ENCODE measurements at places on chromosomes 5 and 9.

GRCh38 chr5:1948663-1949191 is 66.0 kb upstream of the IRX4 start:
- no peak for DNase-seq

DNA sequence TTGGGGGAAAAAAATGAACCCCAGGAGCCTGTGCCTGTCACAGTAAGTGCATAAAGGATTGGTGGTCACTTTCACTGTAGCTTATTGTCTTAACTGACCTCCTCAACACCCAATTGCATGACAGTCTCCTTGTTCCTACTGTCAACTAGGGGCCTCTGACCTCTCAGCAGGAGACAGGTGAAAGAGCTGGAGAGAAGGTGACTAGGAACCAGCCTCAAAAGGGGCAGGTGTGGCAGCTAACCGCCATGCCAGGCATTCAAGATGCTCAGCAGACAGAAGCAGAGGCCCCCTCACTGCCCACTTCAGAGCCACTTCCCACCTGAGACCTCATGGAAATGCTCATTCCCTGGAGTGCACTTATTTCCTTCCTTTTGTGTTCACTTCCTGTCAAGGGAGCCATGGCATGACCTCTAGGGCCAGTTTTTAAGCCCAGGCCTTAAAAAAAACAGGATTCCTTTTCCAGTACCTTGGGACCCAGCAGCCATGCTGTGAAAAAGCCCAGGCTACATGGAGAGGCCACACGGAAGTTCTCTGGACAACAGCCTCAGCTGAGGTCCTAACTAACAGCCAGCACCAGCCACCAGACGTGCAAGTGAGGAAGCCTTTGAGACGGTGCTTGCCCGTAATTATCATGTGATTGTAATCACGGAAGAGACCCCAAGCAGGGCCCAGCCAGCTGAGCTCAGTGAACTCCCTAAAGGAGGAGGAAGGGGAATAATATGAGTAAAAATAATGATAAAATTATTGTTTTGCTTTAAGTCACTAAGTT is 74.9 kb downstream of the NSUN2 start:
- no peak for DNase-seq

DNA sequence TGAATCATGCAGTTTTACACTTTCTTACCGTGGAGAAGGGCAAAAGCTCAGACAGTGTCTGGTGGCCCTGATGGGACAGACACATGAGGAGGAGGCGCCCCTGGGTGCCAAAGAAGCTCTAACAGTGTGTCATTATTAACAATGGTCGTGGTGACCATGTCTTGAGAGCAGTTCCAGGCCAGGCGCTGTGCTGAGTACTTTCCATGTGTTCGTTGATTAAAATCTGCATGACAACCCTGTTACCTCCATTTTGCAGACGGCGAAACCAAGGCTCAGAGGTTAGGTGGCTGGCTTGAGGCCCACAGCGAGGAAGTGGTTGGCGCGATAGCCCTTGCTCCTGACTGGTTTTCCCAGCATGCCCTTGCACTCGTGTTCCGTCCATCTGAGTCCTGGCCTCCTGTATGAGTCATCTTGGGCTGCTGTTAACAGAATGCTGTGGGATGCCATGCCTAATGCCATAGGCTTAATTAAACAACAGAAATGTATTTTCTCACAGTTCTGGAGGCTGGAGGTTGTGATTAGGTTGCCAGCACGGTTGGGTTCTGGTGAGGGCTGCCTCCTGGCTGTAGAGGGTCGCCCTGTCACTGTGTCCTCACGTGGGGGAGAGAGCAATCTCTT is 92.0 kb downstream of the AMBP start:
- no peak for DNase-seq

- no peak for DNase-seq
Observed at GRCh38 chr5:1752881-1753280, 46.8 kb downstream of the MRPL36 start.

DNA sequence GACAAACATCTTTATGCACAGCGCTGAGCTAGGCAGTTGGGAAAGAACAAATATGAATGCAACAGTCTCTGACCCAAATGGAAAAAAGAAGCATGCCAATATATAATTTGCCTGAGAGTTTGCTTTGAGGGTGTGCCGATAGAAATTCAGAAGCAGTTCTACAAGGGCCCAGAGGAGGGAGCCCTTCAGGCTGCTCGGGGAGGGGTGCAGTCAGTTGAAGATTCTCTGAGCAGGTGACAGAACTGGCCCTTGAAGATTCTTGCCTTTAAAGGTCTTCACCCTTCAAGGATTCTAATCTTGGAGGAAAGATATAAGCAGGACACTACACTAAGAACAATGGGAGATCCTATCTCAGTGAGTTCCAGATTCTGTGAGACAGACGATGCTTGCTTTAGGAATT is 3.7 kb upstream of the PAPPA start:
- no peak for DNase-seq

- no peak for DNase-seq
Observed at GRCh38 chr5:111776913-111777781, 20.2 kb upstream of the NREP start.

- DNase-seq = no peak
Observed at GRCh38 chr9:69195668-69196067, 21.6 kb downstream of the TJP2 start.
